Bronchial epithelial cell (primary cell): ENCODE measurements at places on chromosomes 2 and 18.

- no peak for DNase-seq
Observed at GRCh38 chr2:102399499-102400141, 23.3 kb upstream of the IL18RAP start.

DNA sequence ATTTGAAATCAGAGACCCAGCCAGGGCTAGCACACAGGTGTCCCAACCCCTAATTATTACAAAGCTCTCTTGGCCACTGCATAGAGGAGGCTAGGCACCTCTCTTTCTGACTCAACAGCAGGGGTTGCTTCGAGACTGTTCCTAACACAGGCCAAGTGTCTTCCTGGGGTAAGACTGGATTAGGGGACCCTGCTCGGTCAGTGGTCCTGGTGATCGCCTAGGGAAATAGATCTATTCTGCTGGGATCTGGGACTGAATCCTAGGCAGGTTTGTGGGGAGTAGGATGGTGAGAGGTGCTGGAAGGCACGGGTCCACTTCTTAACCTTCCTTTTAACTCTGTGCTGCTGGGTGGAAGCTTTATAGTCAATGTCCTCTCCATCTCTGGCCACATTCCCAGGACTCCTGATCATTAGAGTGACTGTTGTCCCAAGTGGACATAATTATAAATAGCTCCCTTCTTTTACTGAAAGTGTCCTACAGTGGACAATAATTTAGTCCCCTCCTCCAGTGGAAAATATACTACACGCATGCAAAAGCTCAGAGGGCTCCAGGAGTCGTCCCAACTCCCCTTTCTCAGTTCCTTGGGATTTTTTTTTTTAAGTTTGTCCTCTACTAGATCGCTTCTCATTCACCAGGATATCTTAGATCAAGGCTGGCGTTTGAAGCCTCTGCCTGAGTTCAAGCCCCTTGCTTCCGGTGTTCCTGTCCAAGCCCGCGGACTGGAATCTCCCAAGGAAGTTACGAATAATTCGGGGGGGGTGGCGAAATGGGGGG is 1.3 kb upstream of the TRIB2 start:
- DNase-seq: no peak

GRCh38 chr2:3956892-3957291 is 253.5 kb downstream of the DCDC2C start:
- DNase-seq: no peak

DNA sequence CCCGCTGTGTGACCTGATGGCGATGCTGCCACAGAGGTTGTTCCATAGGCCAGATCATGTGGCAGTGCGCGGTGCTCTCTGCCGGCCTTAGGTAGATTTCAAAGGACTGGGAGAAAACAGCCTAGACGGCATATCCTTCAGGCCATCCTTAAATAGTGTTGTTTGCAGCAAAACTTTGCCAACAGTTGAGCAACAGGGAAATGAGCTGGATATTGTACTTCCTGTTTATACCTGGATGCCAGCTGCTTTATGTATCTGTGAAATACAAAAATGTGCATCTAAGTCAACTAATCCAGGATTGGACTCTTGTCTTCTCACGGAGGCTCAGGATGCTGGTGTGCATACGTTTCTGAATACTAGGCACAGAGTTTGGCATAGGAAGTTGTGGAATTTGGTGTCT is 107.1 kb downstream of the EML6 start:
- DNase-seq: peak; percentile 52

DNA sequence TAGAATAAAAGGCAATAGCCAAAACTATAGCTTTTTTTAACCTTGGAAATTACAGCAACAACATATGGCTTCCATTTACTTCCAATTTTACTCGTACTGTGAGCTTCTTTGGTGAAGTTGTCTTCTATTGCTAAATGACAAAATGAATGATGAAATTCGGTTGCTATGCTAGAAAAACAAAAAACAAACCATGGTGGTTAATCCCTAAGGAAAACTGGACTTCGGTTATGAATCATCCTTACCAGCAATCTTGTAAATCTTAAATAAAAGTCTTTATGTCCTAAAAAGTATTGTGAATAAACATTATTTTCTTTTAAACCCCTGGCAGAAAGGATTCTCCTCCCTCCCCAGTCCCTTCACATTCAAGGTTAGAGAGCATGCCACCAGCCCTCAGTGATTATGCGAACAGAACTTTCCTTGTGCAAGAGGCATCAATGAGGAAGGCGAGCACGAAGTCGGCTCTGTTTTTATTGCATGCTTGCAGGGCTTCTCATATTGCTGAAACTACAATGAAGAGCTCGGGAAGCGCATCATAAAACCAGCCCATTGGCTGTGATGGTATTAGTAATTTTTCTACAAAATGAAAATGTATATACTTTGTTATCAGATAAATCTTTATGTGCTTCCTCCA is 62.9 kb downstream of the ZNF521 start:
- peak; percentile 10 for DNase-seq
